ENCODE measurements at places on chromosomes 5 and 9.

DNA sequence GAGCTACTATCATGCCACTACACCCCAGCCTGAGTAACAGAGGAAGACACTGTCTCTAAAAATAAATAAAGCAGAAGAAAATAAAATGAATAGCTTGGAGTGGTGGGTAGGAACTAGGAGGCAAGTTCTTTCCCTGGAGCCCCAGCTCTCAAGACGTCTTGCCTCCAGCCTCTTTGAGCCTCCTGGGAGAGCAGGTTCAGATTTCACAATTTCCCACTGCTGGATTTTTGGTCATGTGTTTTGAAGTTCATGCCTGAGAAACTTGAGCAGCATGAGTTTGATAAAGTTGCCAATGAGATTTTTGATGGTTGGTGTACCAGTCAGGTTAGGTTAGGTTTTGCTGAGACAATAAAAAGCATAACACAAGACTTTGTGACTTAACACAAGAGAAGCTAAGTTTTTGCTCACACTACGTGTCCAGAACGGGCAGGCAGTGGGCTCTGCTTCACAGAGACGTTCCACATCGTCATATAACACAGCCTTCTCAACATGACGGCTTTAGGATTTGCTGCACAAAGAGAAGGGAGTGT, 4.1 kb upstream of the CCDC69 start:
- DNase-seq, result no peak

DNA sequence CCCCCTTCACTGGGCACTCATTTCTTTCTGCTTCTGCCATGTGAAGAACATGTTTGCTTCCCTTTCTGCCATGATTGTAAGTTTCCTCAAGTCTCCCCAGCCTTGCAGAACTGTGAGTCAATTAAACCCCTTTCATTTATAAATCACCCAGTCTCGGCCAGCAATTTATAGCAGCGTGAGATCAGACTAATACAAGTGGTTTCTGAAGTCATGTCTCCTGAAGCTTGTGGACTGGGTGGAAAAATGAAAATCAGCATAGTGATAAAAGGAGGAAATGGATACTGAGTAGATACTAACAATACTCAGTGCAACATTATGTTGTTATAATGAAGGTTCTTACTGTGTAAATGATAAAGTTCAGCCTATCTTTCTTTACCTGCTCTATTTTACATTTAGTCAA, 35.1 kb downstream of the NNT start:
- no peak for DNase-seq

GRCh38 chr5:59799668-59800346, 93.7 kb downstream of the PDE4D start:
- DNase-seq, result peak; percentile 32

GRCh38 chr9:91775011-91775707, 174.9 kb downstream of the ROR2 start:
- DNase-seq, result peak; percentile 76

- DNase-seq, result no peak
Measured at GRCh38 chr9:113399646-113400200, 1.4 kb downstream of the ALAD start.

GRCh38 chr5:109922381-109922995, 232.8 kb downstream of the MAN2A1 start:
- peak; percentile 24 for DNase-seq
